Activated effector memory CD4-positive, alpha-beta T cell treated with anti-CD3 and anti-CD28 coated beads, Interleukin-2, amount 50 U/mL, for 16 hours (primary cell): ENCODE measurements at places on chromosomes 12 and 14.

- no peak for DNase-seq
These were observed 55.3 kb downstream of the ZFYVE21 start for GRCh38 chr14:103770902-103771301.

DNA sequence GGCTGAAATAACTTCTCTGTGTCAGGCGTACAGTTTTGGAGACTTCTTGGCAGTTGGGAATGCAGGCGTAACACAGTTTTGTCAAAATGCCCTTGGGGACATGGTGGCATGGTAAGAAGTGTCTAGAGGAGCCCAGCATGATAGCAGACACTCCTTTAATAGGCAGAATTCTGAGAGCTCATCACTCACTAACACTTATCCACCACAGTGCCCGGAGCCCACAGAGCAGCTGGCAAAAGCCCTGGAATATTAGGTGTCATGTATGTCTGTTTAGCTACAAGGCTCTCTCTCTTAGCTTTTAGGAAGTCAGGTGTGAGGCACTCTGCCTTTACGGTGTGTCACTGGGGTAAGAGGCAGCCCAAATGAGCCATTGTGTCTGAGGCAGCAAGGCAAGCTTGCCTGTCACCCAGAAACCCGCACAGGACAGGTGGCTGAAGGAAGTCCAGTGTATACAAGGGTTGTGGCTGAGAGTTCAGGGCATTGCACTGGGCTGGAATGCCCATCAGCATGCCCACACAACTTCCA, 96.3 kb downstream of the ESRRB start:
- no peak for DNase-seq

GRCh38 chr14:22163051-22163450, 426.0 kb downstream of the DAD1 start:
- no peak for DNase-seq

DNA sequence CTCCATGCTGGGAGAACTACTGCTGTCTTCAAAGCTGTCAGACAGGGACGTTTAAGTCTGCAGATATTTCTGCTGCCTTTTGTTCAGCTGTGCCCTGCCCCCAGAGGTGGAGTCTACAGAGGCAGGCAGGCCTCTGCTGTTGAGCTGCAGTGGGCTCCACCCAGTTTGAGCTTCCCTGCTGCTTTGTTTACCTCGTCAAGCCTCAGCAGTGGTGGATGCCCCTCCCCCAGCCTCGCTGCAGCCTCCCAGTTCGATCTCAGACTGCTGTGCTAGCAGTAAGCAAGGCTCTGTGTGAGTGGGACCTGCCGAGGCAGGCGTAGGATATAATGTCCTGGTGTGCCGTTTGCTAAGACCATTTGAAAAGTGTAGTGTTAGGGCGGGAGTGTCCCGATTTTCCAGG, 31.4 kb upstream of the RFX4 start:
- DNase-seq = no peak

GRCh38 chr12:100672075-100672592, 98.7 kb downstream of the GAS2L3 start:
- DNase-seq = peak; percentile 68

DNA sequence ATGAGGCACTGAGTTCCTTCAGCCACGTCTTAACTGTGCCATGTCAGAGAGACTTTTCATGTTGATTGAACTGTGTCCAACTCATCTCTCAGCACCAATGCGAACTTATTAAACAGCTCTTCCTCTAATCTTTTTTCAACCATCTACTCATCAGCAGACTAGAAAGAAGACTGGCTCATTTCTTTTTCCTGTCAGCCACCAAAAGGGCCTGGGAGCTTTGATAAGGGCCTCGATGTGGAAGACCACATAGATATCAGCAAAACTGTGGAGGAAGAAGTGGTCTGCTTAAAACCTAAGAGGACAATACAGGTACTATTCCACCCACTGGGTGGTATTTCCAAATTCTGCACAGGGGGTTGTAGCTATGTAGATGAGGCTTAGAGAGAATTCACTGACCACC, 3.6 kb upstream of the PLXNC1 start:
- DNase-seq = no peak

- no peak for DNase-seq
These were observed 76.1 kb downstream of the ALG10B start for GRCh38 chr12:38392554-38393144.

DNA sequence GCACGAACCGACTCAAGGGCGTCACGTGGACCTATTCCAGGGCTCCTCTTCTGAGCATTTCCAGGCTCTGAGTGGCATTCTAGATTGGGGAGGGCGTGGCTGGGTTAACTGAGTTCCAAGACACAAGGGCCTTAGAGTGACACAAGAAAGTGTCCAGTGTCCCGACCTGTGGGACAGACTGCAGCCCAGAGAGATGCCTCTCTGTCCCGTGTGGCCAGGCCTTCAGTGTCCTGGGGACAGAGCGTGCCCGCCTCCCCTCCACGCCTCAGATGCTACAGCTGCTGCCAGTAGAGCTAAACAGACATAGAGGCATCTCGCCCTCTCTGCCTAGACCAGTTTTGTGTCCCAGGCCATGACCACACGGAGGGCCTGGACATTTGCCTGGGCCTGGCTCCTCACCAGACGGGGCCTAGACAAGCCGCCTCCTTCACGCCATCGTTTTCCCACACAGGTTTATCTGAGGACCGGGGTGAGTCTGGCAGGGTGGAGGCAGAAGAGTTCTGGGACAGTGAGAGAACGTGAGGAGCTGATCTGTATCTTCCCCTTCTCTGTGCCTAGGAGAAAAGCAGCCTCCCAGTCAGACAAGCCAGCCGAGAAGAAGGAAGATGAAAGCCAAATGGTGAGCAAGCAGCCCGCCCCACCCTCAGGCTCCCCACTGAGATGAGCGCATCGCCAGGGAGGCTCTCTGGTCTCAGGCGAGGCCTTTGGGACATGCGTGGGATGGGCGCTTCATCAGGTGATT, 27.1 kb downstream of the DEGS2 start:
- no peak for DNase-seq

DNA sequence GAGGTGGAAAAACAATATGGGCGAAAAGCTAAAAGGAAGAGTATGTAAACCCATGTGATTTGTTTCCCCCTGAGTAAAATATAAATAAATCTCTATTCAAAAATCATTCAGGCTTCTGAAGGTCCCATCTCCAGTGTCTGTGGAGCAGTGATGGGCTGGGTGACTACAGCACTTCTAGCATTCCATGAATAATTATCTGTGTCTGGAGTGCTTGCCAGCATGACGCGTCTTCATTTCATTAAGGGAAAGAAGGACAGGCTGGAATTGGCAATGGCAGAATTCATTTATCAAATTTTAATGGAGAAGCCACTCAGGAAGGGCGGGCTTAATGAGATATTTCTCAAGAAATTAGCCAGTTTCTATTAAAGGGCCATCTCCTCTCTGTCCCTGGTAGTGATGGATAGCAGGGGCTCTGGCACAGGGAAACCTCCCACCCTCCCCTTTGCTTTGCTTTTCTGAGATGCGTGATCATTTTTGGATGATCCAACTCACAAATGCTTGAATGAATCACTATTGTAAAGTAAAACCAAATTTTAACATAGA, 916.3 kb upstream of the SEL1L start:
- DNase-seq = no peak

DNA sequence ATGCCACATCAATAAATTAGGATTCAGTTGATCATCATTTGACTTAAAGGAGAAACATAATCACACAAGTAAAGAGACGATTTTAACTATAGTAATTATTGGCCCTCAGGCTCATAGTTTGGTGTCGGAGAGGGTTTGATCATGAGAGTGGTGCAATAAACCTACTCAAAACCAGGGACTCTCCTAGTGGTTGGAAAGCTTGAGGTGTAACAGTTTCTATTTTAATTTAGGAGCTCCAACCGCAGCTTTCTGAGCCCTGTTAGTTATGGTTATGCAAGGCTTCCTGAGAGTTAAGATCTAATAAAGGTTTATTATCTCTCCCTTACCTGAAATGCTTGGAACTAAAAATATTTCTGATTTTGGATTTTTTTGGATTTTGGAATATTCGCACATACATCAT, 36.4 kb downstream of the TMTC2 start:
- no peak for DNase-seq

DNA sequence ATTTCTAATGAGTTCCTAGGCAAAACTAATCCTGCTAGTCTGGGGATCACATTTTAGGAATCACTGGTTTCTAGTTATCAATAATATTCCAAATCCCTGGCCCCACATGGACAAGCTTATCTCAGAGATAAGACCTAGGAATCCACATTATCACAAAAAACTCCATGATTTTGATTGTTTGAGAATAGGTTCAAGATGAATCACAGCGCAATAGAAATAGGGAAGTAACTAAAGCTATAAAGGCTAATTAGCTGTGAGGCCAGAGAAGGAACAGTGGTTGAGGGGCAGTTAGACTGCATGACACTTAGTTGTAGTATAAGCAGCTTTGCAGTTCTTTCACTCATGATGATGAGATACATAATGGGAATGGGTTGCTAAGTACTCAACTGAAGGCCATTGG, 13.1 kb upstream of the ATP5F1B start:
- DNase-seq = no peak

DNA sequence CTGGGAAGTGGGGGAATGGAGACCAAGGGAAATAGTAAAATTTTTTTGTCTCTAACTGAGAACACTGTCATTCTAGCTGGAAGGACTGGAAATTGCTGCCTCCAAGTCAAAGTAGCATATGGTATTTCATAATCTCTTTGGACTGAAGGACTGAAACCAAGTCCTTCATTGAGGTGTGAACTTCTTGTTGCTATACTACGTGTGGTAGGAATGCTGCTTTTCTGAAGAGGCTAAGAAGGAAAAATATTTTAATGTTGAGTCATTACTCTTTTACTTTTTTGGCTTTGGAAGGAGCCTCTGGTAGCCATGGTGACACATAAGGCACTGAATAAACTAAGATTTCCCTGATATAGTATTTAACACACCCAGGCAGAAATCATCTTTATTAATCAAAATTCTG, 465.4 kb downstream of the NPAS3 start:
- DNase-seq = no peak
